Daoy (cell line): ENCODE measurements at places on chromosomes 3 and 15. TPM values are rescaled to one million over a fixed set of nuclear protein-coding genes. Genes with fewer than 3 reads are reported as not detected.
A peak's percentile ranks its signal among the peaks of the same experiment; 100 is the strongest.

GALNT15 gene
- 0.60 and 0.69 TPM in 2 replicates for total RNA-seq

DNA sequence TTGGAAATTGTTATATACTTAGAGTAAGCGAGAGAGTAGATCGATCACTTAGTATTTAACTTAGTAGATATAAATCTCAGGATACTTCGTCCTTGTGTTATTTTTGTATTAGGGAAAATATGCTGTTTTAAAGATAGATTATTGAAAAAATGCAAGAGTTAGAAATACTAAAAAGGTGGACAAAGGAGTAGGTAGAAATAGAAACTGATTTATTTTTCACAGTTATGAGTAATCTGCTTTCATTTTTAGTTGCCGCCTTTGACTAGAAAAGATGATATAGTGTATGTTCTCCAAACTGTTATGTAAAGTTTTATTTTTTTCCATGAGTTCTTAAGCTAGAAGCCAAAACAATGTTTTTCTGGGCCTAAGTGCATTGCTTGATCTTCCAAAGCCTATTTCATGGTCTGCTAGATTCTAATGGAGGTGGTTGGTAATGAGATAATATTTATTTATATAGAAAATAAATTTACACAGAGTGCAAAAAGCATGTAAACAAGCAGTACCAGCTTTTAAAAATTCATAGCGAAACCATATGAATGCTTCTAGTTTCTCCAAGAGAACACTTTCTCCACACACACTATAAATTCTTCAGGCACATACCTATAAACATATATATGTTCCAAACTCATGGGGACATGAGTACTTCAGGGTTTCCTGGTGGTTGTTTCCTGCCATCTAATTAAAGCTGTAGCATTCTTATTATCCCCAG lies 61.1 kb downstream of the DIPK2A start:
- DNase-seq: no peak

- DNase-seq: peak; percentile 86
Measured at GRCh38 chr15:38226608-38227266, 25.9 kb upstream of the SPRED1 start.

TTLL13 gene
- 0.06 TPM in 1 of 2 replicates, not detected in the other for total RNA-seq

DNA sequence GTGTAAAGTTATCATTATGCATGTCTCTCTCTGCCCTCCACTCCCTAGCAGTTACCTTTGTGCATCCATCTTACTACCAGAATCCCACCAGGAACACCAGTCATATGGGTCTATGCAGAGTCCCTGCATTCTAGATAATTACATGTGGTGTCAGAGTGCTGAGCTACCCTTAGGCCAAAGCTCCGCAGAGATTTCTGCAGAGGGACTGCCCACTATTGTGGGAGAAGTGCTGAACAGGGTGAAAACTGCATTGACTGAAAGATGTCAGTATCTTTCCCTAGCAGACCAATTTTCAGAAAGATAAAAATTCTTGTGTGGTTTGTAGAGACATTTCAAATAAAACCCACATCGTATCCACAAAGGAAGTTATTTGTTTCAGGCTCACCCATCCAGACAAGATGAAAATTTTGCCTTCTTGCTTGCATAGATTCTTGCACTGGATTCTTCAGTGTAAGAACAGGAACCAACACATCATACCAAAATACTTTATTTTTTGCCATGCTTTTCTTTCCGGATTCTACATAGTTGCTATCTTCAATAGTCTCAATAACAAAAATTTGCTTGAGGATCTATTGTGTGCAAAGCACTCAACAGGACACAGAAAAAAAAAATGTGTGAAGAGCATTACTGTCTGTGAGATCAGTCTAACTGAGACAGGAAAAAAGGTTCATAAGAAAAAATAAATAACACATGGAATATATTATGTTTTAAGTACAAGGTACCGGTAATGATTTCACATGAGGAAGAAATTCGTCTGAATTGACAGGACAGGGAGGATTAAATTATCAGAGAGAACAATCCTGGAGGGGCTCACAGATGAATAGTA lies 32.0 kb upstream of the CCDC80 start:
- no peak for DNase-seq

DNA sequence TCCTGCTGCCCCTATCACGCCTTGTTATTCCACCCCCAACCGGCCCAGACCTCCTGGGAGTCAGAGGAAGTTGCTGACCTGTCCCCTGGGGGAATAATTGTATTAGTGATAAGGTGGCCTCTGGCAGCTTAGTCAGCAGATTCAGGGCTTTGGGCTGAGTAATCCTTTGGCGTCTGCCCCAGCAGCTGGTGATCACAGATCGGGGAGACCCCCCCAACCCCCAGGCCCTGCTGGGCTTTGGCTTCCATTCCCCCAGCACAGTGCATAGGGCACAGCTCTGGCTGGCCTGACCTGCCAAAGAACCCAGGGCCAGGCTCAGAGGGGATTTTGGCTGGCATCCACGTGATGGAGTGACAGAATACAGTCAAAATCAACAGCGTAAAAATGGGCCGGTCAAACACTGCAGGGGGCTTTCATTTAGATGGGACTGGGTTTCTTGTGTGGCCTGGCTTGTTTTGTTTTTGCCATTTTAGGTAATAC lies 3.9 kb upstream of the NR2E3 start:
- DNase-seq: peak; percentile 66

GRCh38 chr15:85886309-85886811 lies 91.6 kb upstream of the KLHL25 start:
- no peak for DNase-seq

CHST2 gene
- total RNA-seq: 9.5 and 14.2 TPM in 2 replicates

GRCh38 chr15:85178308-85178707 lies 196.7 kb downstream of the PDE8A start:
- DNase-seq: no peak

DNA sequence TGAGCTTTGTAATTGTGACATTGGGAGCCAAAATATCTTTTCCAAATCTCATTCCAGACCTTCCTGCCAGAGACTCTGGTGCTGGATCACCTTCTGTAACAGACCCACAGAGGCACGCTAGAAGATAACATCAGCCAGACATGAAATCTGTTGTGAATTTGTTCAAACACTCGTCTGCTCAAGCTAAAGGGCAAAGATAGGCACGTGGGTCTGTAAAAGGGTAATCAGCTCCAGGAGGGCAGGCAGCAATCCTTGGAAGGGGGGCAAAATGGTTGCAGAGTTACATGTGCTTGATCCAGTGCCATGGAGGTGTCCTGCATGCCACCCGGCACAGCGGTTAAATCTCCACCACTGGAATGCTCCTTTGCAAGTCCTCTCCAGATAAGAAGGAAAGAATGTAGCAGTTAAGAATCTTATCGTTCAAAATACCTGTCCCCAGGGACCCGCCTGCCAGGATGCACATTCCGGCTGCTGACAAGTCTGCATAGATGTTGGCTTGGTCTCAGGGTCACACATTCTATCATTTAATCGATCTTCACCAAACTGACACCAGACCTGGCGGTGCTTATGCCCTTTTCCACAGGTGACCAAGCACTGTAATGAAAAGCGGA lies 74.8 kb downstream of the ADAMTS9 start:
- no peak for DNase-seq

SLC9C1 gene
- not detected in 2 replicates for total RNA-seq

C3orf38 gene
- total RNA-seq: 13.8 and 17.1 TPM in 2 replicates

DNA sequence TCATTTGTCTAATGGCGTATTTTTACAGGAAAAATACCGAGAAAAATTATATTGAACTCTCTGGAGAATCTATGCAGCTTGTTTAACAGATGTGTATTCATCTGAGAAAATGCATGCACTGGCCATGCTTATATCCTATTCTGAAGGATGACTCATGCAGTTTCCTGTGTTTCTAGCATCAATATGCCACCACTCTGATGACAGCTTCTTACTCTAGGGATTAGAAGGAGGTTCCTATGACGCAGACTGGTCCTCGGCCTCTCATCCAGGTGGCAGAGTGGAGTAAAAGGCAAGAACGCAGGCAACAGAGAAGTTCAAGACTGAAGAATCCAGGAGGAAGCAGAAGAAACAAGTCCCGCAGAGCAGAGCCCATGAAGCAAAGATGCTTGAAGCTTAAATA lies 910.0 kb upstream of the ROBO1 start:
- peak; percentile 35 for DNase-seq

GASK1A gene
- total RNA-seq: 0.11 TPM in 1 of 2 replicates, not detected in the other

DNA sequence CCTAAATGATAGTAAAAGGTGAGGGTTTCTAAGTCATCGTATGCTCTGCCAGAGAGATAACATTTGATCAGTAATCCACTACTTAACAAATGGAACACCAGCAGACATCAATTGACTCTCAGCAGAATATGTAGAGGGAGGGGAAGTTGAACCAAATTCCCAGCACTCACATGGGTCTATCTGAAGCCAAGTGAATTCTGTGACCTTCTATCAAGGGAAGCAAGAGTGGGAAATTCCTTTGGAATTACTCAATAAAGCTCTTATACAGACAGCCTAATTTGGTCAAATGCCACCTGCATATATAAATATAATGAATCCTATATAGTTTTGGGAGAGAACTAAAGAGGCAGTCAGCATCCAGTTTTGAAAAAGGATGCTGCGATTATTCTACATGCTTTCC lies 15.8 kb upstream of the KCNMB2 start:
- DNase-seq: peak; percentile 7

GRCh38 chr3:109313061-109313460 lies 3.3 kb downstream of the DPPA2 start:
- no peak for DNase-seq

DNA sequence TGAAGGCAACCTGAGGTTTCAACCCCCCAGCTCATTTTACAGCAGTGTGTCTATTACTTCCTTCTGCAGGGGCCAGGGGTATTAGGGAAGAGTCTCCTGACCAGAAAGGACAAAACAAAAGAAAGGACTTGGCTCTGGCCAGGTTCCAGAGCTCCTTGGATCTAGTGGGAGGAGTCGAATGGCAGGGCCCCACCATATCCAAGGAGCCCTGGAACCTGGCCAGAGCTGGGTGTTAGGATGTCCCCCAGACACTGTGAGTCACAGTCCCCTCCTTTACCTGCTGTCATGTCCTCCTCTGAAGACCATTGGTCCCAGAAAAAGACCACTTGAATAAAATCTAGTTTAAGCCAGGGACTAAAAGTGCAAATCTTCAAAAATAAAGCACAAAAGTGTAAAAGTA lies 113.2 kb downstream of the EEFSEC start:
- peak; percentile 42 for DNase-seq

DNA sequence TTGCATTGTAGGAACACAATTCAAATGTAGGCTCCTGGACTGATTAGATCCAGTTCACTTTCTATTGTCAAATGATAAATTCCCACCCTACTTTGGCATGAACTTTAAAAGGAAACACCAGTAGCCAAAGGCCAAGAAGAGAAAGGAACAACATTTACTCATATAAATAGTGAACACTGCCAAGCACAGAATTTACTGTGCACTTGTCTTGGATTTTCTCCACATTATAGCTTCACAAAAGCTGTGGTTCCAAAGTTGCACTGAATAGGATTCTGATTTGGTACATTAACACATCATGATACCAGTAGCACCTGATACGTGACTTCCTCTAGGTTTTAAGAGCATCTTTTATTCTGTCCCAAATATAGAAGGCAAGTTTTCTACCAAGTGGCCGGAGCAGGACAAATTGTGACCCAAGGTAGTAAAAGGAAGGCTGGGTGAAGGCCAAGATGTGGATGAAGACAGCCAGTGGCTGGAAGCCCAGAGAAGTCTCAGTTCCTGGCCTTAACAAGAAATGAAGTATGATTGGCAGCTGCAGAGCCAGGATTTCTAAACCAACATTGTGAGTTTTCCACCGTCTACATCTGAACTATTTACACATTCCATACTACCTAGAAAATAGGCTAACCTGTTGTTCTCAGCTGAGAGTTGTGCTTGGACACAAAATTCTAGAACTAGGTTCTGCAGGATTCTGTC lies 206.7 kb downstream of the THRB start:
- DNase-seq: no peak

- DNase-seq: no peak
Measured at GRCh38 chr3:157566596-157566995, 63.4 kb upstream of the VEPH1 start.

GRAMD2A gene
- total RNA-seq: 0.77 TPM in 1 of 2 replicates, not detected in the other

DNA sequence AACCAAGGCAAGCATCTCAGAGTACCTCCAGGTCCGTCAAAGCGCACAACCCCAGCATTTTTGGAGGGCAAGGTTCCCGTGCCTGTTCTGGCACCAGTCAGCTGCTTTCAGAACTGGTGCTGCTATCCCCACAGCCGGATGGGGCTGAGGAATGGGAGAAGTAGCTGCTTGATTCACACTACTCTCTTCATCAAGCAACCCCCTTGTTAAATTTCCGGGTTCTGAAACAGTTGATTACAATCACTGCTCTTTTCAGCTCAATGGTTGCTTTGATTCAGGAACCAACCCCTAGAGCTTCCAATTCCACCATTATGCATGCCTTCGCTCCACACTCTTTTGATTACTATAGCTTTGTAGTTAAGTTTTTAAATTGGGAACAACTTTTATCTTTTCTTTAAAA lies 12.3 kb upstream of the UBA7 start:
- DNase-seq: no peak

GRCh38 chr3:115996420-115997108 lies 373.3 kb downstream of the GAP43 start:
- DNase-seq: peak; percentile 88

GRCh38 chr3:100045696-100046095 lies 68.6 kb downstream of the FILIP1L start:
- peak; percentile 92 for DNase-seq

GRCh38 chr3:52845157-52845556 lies 10.3 kb upstream of the MUSTN1 start:
- DNase-seq: no peak

ANKRD34C gene
- total RNA-seq: not detected in 2 replicates

GRCh38 chr3:188583341-188584161 lies 429.6 kb downstream of the LPP start:
- DNase-seq: no peak

- no peak for DNase-seq
Measured at GRCh38 chr15:91813924-91814323, 39.6 kb upstream of the SLCO3A1 start.

RFT1 gene
- 7.1 and 12.3 TPM in 2 replicates for total RNA-seq

- no peak for DNase-seq
Measured at GRCh38 chr15:93063796-93064690, 25.0 kb downstream of the RGMA start.

DNA sequence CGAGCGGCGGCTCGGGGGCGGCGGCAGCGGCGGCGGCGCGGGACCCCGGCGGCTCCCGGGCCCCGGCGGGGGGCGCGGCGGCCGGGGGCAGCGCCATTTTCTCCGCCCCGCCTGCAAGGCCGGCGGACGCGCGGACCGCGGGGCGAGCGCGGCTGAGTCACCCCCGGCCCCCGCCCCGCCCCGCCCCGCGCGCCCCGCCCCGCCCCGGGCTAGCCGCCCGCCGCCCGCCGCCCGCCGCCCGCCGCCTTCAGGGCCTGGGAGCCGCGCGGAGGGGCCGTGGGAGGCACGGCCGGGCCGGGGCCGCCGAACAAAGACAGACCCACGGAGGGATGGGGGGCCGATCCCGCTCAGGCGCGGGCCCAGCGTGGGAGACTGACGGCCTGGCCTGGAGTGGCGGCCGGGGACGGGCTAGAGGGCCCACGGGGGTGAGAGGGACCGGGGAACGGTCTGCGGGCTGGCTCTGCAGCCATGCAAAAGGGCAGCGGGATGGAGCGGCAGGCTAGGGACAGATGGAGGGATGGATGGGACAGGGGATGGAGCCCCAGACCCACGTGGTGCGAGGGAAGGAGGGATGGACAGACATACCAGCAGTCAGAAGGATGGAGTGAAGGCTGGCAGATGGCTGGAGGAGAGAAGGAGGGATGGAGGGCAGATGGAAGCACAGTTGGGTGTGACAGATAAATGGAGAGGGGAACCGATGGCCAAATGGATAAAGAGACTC lies at the start of gene EIF4E3:
TSS of gene EIF4E3 (minus strand) at position 132 of the 721 bp plus-strand sequence. CDS start at position 97, 35 bp downstream.
- peak; percentile 43 for DNase-seq

GRCh38 chr15:42707873-42708544 lies 28.9 kb downstream of the CDAN1 start:
- no peak for DNase-seq

GRCh38 chr3:110767838-110768237 lies 303.8 kb upstream of the NECTIN3 start:
- no peak for DNase-seq

BTLA gene
- not detected in 2 replicates for total RNA-seq
